EH (cell line): ENCODE measurements at places on chromosomes 5 and 9.

DNA sequence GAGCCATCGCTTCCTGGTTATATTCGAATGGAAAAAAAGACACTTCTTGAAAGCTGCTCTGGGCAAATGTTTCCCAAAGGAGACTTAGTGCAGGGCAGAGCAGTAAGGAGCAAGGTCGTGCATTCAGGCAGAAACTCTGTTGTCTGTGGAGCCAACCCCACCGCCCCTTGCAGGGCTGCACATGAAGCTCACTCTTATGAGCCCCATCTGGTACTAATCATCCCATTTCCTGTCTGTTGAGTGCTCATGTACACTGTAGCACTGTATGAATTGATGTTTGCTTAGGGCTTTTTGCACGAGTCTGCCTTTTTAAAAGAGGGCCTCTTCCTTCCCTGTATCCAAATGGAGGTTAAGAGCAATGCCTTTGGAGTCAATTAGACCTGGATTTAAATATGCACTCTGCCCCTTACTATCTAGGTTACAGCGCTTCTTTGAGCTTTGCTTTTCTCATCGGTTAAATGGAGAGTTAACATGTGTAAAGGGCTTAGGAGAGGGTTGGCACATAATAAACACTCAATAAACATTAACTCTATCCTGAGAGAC lies 25.4 kb downstream of the HMHB1 start:
- DNase-seq, result peak; percentile 90

DNA sequence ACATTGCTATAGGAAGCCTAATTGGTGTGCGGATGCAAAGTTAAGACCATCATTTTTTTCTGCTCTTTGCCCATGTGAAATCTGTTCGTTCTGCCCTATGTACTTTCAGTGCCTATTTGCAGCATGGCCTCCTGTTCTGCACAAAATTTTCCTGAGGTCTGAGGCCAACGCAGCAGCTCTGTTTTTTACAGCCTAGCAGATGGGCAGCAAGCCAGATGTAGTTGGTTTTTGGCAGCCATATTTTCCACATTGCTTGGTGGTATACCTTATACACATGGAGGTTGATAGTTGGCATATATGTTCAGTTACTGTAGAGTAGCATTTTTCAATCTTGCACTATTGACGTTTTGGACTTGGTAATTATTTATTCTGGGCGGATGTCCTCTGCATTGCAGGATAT lies 133.5 kb upstream of the MRPS30 start:
- no peak for DNase-seq

DNA sequence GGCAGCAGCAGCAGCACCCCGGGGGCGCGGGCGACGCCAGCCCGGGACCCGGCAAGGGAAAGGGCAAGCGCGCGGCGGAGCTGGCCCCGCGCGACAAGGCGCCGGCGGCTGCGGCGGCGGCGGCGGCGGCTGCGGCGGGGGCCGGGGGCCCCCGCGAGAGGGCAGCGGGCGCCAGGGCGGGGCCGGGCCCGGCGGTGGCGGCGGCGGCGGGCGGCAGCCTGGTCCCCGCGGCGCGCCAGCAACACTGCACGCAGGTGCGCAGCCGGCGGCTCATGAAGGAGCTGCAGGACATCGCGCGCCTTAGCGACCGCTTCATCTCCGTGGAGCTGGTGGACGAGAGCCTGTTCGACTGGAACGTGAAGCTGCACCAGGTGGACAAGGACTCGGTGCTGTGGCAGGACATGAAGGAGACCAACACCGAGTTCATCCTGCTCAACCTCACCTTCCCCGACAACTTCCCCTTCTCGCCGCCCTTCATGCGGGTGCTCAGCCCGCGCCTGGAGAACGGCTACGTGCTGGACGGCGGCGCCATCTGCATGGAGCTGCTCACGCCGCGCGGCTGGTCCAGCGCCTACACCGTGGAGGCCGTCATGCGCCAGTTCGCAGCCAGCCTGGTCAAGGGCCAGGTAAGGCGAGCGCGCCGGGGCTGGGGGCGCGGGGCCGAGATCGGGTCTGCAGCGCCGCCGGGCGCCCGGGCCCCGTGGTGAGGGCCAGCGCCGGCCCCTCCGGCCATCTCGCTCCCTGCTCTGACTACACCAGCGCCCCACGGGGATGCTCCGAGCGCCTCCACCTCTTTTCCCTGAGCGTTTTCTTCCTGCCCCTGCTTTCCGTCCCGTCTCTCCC lies at the start of gene UBE2QL1:
TSS of gene UBE2QL1 (plus strand) at position 238 of the 843 bp plus-strand sequence. CDS start at position 273, 35 bp downstream.
- DNase-seq, result peak; percentile 2

- DNase-seq, result peak; percentile 28
Measured at GRCh38 chr9:7273575-7273974, 515.8 kb downstream of the KDM4C start.

- DNase-seq, result peak; percentile 40
Measured at GRCh38 chr5:163460562-163461171, at the start of gene HMMR. HMMR (plus strand) TSS chr5:163460632; CDS start chr5:163460693, 61 bp downstream.

DNA sequence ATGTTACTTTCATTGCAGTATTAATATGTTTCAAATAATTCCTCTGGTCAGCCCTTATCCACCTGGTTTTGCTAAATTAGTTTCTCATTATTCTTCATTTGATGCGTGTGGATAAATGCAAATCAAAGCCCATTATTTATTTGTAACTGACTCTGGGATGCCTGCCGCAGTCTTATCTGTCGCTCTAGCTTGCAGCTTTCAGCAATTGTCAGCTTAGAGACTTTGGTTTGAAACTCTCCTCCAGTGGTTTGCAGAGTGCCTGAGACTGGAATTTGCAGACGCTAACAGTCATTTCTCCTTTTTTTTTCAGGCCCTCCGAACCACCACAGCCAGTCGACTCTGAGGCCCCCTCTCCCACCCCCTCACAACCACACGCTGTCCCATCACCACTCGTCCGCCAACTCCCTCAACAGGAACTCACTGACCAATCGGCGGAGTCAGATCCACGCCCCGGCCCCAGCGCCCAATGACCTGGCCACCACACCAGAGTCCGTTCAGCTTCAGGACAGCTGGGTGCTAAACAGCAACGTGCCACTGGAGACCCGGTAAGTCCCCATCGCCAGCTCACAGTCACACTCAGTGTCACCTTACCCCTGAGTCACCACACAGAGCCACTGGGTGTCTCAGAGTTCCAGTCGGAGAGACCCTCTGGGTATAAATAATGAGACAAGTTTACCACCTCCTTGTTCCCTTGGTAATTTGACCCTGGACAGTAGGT lies 339.0 kb upstream of the WWC1 start:
- DNase-seq, result no peak

GRCh38 chr5:89064054-89064453 lies 181.1 kb upstream of the MEF2C start:
- DNase-seq, result no peak

DNA sequence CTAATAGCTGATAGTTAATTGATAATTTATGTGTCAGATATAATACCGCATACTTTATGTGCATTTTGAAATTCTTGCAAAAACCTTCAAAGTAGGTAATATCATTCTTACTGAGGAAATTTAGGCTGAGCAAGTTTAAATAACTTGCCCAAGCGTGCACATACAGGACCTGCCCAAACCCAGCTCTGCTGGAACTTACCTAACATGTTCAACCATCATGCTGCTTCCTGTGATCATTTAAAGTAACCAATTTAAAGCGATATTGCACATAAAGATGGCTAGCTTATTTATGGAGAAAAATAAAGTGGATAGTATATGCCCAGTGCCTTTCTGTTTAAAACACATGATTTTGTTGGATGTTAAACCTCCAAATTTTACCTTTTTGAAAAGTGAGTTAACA lies 4.3 kb downstream of the FAM174A start:
- no peak for DNase-seq

DNA sequence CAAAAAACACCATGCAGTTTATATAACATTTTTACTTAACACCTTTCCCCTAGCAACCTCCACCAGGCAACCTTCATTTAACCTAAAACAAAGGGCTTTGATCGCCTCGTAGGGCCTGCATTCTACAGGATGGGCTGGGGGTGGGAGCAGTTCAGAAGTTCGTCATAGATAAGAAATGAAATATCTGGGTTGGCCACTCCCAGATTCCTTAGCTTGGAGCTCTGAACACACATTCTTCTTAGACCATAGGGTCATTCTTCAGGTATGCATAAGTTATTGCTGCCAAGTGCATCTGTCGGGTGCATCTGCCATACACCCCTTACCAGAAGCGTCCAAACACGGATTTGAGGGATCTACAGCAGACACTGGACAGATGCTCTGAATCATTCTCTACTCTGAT lies 4.3 kb upstream of the SLC22A5 start:
- DNase-seq, result peak; percentile 81

GRCh38 chr9:5872511-5872910 lies 18.2 kb upstream of the MLANA start:
- DNase-seq, result peak; percentile 55

- DNase-seq, result no peak
Measured at GRCh38 chr5:88748666-88749065, 134.3 kb downstream of the MEF2C start.

DNA sequence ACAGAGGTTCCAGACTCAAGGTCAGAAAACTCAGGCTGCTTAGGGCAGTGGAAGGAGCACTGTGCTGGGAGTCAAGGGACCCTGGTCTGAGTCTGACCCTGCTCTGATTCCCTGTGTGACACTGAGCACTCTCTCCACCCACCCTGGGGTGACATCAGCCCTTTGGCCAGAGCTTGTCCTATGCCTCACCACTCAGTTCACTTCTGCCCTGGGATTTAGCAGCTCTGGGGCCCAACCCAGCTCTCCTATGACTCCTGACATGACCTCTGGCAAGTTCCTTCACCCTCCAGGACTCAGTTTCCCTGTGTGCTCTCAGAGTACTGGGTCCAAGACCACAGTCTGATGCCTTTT lies 63.9 kb downstream of the FAM114A2 start:
- DNase-seq, result no peak

- no peak for DNase-seq
Measured at GRCh38 chr9:136880651-136881050, 5.7 kb upstream of the TRAF2 start.

- no peak for DNase-seq
Measured at GRCh38 chr9:122277285-122277897, 12.7 kb downstream of the MRRF start.

- DNase-seq, result peak; percentile 84
Measured at GRCh38 chr5:96714951-96715451, 52.8 kb downstream of the CAST start.

DNA sequence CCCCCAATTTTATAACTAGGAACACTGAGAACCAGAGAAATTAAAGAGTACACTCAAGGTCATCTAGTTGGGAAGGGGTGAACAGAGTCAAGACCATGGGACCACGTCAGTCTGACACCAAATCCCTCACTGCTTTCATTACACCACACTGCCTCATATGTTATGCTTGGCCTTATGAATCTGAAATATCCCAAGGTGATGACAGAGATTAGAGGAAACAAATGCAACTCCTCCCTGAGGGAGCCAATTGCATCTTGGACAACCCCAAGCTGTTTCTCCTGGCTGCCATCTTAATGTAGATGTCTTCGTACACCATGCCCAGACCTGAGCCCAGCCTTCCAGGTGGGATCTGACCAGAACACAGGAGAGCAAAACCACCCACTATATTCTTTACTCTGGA lies 60.6 kb upstream of the ABCA1 start:
- no peak for DNase-seq

DNA sequence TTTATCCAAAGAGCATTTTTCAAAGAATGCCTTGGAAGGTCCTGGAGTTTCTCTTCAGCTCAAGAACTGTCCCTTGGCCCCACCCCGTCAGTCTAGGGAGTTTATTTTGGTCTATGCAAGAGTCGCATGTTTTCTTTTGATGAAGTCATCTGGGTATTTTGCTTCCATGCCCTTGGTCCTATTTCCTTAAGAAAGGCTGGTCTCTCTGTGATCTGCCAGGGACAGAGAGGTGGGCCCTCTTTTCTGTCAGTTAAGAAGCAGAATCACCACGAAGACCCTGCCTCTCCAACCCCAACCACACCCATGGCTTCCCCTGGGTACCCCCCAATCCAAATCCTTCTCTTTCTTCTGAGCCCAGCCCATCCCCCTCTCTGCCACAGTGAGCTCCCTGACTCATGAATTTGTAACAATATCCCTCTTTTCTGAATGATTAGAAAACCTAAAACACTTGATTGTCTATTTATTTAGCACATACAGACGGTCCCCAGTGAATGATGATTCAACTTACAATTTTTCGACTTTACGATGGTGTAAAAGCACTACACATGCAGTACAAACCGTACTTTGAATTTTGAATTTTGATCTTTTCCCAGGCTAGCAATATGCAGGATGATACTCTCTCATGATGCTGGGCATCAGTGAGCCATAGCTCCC lies 163.5 kb upstream of the ADRA1B start:
- peak; percentile 71 for DNase-seq

GRCh38 chr9:92948632-92949031 lies 1.3 kb downstream of the FGD3 start:
- no peak for DNase-seq

GRCh38 chr9:133976191-133976861 lies 15.8 kb downstream of the VAV2 start:
- DNase-seq, result no peak

GRCh38 chr5:178202541-178202940 lies 1.8 kb upstream of the HNRNPAB start:
- DNase-seq, result no peak

GRCh38 chr5:112692472-112692871 lies 45.2 kb upstream of the APC start:
- no peak for DNase-seq

GRCh38 chr5:21919414-21920022 lies 933.6 kb downstream of the CDH12 start:
- DNase-seq, result no peak

- DNase-seq, result no peak
Measured at GRCh38 chr5:168372356-168372946, 81.0 kb downstream of the WWC1 start.

- no peak for DNase-seq
Measured at GRCh38 chr5:61245936-61246335, 83.7 kb upstream of the SMIM15 start.

- DNase-seq, result no peak
Measured at GRCh38 chr5:95948631-95949030, 13.0 kb downstream of the ELL2 start.

DNA sequence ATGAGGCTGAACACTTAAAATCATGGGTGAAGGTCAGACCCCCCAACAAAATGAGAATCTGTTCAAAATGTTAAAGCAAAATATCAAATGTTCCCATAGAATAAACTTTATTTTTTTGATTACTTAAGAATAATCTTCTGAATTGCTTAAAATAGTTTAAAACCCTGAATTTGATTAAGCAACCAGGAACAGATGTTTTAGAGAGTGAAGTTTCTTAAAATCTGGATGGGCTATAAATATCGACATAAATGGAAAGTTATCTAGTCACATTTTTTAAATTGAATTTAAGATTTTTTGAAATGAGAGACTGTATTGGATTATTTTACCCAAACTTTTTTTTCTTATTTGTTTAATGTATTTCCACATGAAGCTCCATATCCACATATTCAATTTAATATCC lies 98.5 kb downstream of the ADAMTS12 start:
- DNase-seq, result no peak

DNA sequence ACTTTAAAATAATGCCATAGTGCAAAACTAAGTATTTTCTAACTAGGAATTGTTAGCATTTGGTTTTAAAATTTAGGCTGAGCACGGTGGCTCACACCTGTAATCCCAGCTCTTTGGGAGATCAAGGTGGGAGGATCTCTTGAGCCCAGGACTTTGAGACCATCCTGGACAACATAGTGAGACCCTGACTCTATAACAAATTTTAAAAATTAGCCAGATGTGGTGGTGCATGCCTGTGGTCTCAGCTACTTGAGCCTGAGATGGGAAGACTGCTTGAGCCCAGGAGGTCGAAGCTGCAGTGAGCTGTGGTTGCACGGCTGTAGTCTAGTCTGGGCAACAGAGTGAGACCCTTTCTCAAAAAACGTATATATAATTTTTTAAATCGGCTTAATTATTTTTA lies 4.9 kb downstream of the OTULIN start:
- DNase-seq, result no peak

GRCh38 chr5:166195981-166196380 lies 2095.5 kb upstream of the WWC1 start:
- DNase-seq, result no peak
